ENCODE measurements at places on chromosomes 6 and 20.

DNA sequence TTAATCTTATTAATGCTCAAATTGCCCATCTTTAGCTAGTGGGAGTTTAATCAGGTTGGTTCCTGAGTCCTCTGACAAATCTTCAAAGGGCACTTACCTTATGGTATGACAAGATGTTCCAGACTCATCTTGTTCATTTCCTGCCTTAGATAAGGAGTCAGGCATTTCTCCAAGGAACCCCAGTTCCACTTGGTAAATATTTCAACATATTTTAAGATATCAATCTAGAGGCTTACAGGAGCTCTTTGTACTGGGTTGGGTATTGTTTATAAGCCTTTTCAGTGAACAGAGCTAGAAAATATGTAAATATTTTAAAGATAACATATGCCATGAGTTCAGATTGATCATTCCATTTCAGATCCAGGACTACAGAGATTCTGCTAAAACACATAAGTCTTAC lies 159.8 kb downstream of the RCAN2 start:
- no peak for DNase-seq

- no peak for DNase-seq
These were observed 50.9 kb upstream of the FAM184A start for GRCh38 chr6:119129148-119129967.

DNA sequence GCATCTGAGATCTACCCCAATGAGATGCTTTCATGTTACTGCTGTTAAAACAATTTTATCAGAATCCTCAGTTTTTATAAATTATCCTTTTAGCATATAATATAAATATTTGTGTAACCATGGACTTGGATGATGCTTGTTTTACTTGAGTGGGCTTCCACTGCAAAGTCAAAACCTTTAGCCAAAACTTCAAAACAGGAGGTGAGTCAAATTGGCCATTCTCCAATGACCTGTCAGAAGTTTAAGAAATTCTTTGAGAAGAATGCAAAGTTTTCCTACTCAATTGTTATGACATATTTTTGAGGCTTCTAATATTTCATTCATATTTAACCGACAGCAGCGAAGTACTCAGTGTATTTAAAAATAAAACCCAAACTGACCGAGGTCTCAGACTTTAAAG lies 507.9 kb downstream of the EYS start:
- no peak for DNase-seq

- no peak for DNase-seq
These were observed 12.6 kb upstream of the ZFP64 start for GRCh38 chr20:52204136-52204535.

- DNase-seq = no peak
These were observed 69.2 kb downstream of the TRAM2 start for GRCh38 chr6:52507557-52508260.

DNA sequence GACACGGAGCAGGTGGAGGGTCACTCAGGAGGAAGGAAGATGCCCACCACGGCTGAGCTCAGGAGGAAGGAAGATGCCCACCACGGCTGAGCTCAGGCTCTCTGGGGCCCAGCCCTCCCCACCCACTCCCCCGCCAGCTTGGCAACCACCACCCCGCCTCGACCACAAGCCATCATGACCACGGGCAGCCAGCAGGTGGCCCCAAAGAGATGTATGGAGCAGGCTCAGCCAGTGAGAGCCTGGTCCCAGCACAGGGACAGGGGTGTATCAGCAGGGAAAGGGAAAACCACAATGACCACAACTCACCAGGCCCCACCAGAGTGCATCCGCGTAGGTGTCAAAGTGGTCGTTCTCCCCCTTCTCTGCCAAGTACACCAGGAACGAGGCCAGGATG lies 30.4 kb downstream of the KCNQ2 start:
- no peak for DNase-seq

DNA sequence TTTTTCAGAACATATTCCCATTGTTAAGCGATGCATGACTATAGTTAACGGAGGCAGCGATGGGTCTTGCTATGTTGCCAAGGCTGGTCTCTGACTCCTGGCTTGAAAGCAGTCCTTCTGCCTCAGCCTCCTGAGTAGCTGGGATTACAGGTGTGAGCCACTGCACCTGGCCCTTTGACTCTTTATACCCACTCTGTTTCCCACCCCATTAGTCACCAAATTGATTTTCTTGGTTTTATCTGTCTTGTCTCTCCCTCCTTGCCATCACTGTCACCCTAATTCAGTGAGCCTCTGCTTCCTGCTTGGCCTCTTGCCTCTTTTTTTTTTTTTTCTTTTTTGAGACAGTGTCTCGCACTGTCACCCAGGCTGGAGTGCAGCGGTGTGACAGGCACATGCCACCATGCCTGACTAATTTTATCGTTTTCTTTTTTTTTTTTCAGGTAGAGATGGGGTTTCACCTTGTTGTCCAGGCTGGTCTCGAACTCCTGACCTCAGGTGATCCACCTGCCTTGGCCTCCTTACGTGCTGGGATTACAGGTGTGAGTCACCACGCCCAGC lies 31.3 kb downstream of the ZFAND3 start:
- no peak for DNase-seq

DNA sequence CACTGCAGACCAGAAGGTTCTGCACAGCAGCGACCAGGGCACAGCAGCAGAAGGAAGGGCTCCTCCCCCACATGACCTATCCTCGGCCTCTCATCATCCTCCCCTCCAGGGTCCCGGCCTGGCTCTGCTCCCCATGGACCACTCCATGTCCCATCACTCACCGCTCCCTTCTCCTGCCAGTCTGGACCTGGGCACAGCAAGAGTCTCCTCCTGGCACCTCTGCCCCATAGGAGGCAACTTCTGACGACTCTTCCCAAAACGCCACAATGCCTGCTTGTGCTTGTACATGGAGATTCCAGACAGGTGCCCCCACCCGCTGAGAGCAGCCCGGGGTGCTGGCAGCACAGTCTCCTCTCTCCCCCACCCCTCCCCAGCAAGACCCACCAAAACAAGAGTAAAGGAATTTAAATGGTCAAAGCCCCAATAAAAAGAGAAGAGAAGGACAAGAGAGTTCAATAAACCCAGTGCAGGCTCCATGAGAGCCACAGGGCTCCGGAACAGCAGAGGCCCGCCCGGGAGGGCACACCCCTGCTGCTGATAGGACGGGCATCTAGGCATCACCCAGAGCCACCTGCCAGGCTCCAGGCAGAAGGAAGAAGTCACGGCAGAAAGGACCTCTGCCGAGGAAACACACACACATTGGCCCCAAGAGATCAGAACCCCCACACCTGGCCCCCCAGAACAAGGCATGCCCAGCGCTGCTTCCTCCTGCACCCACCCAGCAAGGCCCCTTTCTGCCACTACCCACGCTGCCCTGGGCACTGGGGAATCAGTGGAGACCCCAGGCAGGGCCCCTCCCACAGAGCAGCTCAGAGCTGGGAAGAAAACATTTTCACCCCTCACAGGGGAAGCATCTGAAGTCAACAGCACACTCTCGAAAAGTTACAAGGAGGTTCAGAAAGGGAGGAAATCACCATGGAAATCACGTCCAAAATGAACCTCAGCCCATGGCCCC lies 15.2 kb downstream of the TAF4 start:
- no peak for DNase-seq

- DNase-seq = no peak
These were observed 149.6 kb downstream of the ZFP64 start for GRCh38 chr20:52041966-52042365.

- no peak for DNase-seq
These were observed 185.3 kb downstream of the PKHD1 start for GRCh38 chr6:51901766-51902764.

DNA sequence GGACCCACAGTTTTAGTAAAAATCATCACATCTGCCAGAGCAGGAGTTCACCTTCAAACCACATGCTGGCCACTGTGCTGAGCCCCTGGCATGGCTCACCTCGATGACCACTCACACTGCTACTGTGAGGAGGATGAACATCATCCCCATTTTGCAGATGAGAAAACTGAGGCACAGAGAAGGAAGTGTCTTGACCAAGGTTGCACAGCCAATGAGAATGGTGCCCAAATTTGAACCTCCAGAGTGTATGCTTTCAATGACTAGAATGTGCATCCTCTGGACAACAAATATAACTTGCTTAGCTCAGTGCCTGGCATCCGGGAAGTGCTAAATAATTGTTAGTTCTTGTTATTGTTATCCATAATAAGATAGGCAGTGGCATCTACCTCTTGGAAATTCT lies 37.2 kb upstream of the FAM83D start:
- no peak for DNase-seq

DNA sequence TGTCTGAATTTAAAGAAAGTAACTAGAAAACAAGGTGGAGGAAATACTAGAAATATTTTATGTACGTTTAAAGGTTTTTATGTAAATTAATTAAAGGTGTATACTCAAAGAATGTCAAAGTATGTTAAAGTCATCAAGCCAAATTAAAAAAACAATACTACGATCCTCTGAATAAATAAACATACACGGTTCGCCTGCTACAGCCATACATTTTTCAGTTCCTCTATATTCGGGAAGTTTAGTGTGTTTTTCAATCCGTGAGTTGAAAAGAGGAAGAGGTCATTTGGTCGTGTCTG lies 626 bp downstream of the STX7 start:
- no peak for DNase-seq

DNA sequence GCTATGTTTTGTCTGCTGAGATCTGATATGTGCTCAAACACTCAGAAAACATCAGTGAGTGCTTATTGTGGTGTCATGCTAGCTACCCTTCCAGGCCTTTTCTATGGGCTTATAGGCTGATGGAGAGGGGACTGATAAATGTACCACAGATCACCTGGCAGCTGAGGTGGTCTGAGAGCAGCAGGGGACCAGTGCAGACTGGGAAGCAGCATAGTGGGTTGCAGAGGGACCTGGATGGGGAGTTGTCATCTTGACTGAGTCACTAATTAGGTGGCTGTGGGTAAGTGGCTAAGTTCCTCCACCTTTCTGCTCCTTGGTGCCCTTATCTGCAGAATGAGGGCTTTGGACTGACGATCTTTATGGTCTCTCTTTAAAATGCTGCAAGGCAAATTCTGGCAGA lies 2.8 kb downstream of the TMEM200A start:
- DNase-seq = no peak

DNA sequence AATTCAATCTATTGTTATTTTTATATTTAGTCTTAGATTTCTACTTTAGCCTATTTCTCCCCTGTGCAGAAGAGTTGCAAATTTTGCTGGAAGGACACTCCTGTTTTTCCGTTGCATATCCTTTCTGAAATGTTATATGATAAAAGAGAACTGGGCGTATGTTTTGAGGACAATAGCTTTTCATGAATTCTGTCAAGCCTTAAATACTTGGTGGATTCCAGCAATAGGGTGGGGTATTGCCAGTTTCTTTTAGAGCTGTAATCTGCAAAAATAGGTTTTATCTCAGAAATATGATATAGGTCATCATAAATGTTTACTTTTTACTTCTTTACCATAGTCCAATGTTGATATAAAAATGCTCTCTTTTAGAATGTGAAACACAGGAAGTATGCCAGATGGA lies 42.0 kb downstream of the VTA1 start:
- DNase-seq = no peak

GRCh38 chr20:24588725-24589340 lies 119.4 kb downstream of the SYNDIG1 start:
- DNase-seq = no peak

GRCh38 chr6:27791182-27791943 lies 120.8 kb downstream of the OR2B2 start:
- peak; percentile 84 for DNase-seq

DNA sequence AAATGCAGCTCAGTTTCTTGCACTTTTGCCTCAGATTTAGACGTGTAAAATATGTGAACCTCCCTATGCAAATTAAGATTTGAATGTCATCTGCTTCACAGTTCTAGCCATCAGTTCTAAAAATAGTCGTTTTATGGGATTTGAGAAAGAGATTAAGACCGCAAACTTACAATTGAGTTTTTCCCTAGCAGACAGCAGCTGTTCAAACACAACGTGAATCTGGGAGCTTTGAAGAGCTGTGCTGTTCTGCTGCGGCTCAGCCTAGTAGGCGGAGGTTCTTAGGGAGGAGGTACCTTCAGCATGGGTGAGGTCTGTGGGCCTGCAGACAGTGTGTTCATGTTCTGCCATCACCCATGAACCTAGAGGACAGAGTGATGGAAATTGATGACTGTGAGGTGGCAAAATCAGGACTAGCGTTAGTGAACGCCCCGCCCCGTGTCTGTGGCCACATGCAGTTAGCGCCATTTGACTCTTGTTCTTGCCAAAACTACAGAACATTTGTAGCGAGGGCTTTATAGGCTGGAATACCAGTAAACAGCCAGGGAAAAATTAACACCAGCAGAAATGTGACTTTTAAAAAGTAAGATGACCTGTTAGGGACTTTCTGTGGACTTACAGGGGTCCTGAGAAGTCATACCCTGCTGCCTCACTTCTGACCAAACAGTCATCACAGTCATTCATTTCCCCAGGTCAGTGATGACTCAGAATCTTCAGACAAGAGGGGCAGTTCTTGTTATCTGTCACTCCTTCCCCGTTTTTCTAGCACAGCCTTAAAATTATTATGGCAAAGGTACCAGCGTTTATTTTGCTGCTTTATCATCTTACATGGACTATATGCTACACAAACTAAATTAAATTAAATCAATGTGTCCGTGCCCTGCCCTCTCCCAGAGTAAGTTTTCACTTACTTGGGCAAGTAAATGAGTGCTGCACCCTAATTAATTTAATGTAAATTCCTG lies 84.3 kb upstream of the TMEM181 start:
- no peak for DNase-seq

DNA sequence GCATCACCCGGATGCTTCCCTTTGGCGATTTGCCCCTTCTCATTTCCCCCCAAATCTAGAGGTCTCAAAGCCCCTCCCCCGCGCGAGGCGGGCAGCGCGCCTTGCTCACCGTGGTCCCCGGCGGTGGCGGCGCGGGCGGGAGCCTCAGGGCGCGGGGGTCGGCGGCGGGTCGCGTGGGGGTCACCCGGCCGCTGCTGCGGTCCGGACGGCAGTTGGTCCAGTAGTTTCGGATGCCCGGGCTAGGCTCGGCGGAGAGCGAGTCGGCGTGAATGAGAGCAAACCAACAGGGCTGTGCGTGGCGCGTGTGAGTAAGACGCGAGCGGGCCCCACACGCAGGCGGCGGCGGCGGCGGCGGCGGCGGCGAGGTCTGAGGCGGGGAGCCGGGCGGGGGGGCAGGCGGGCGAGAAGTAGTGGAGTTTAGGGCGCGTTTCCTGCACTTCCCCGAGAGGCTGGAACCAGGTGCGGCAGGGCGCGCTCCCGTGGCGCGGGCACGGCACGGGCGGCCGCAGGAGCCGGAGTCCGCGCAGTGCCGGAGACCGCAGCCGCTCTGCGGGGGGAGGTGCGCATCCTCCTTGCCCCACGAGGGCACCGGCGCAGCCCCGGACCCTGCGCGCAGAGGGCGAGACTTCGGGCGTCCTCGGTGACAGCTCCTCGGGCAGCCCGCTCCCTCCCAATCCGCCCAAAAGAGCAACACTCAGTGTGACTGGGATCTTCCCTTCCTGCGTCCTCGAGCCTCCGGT lies 567 bp downstream of the HS3ST5 start:
- DNase-seq = no peak

- DNase-seq = no peak
These were observed 15.2 kb downstream of the COX4I2 start for GRCh38 chr20:31652917-31653396.

GRCh38 chr6:148467926-148468325 lies 125.3 kb downstream of the SASH1 start:
- no peak for DNase-seq

DNA sequence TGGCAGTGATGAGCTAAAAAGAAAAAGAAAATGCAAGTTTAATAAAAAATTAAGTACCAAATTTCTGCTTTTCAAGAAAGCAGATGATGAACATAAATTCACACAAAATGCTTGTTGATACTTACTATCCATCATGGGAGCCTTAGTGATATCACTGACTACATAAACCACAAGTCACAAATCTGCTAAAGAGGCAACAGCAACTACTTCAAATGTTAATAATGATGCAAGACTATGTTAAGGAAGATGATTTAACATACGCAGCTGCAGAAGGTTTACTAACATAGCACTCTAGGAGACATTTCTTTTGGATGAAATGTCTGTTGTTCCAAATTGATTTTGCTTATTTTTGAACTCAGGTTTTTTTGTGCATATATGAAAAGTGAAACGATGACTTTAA lies 18.6 kb downstream of the FYN start:
- DNase-seq = no peak

Data from ascending aorta (tissue), 2 donors.